ENCODE measurements at places on chromosomes 16 and 17.

- peak; percentile 78 for DNase-seq
These were observed at the start of gene VAT1L for GRCh38 chr16:77788181-77789084. TSS of gene VAT1L (plus strand) at chr16:77788564. CDS start at chr16:77788683, 119 bp downstream.

- DNase-seq = no peak
These were observed 3.6 kb upstream of the ZNF652 start for GRCh38 chr17:49365667-49366066.

GRCh38 chr16:78749745-78750268 lies 650.4 kb downstream of the WWOX start:
- no peak for DNase-seq

DNA sequence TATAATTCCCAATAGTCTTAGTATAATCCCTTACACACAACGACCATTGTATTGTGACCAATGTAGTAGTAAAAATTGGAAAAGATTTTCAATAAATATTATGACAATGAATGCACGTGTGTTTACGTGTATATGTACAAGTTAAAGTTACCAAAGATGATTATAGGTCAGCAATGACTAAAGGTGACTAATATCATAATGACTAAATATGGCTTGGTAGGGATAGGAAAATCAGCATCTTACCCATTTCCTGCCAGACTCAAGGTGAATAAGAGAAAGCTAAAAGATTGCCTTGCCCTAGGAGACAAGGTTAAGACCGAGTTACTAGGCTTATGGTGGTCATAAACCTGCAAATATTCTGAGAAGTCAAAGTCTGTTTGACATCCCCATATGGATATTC lies 34.4 kb downstream of the CPD start:
- no peak for DNase-seq

DNA sequence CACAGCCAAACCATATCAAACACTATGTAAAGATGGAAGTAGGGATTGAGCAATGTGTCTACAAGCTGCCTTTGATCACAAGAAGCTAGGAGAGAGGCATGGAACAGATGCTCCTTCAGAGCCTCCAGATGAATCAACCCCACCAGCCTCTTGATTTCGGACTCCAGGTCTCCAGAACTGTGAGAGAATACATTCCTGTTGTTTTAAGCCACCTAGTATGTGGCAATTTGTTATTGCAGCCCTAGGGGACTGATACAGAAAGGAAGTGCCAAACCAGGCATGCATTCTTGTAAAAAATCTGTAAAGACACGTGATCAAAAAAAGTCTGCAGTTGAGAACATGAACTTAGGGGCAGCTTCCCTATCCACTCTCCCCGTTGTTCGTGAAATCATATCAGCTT lies 91.1 kb downstream of the C17orf67 start:
- no peak for DNase-seq

DNA sequence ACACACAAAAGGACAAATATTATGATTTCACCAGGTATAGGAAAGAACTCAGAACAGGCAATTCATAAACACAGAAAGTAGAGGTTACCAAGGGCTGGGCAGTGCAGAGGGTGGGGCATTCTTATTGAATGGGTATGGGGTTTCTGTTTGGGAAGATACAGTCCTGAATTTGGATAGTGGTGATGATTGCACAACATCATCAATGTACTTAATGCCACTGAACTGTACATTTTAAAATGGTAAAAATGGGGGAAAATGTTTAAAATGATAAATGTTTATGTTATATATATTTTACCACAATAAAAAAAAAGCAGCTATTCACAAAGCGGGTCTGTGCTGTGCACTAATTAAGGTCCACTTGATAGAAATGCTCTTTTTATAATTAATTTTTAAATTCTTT lies 72.6 kb upstream of the FA2H start:
- DNase-seq = no peak

DNA sequence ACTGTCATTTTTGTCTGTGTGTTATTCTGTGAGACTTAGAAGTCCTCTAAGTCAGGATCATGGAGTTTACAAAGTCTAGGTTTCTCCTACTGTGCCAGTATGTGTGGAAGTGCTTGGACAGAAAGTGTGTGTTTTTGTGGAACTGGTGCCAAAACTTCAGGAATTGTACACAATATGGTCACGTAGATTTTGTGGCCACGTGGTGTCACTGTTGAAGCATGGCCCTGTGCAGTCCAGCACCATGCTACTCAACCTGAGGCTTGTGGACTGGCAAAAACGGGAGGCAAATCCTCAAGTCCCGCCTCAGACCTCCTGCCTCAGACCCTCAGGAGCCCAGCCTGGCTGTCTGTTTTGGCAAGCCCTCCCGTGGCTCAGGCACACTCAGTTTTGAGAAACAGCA lies 16.7 kb upstream of the ALKBH5 start:
- DNase-seq = no peak

GRCh38 chr17:20033415-20033814 lies 24.3 kb downstream of the SPECC1 start:
- no peak for DNase-seq

- no peak for DNase-seq
These were observed 97.3 kb downstream of the SDK2 start for GRCh38 chr17:73546770-73547536.

DNA sequence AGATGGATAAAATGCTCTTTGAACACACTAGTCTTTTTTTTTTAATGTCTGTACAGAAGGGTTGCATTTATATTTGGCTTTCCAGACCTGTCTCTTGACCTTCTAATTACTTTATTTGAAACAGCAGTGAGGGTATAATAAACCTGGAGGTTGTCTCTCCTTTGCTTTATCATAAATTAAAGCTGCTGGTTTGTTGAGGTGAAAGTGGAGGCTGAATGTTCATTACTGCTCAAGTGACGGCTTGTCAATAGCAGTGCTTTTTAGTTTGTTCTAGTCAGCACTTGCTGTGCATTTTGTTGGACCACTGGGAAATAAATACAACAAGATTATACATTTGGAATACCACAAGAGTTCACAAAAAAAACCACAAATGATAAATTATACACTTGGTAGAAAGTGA lies 264.2 kb downstream of the IRX3 start:
- no peak for DNase-seq
